ENCODE measurements at places on chromosomes 3 and 15. TPM values are rescaled to one million over a fixed set of nuclear protein-coding genes. Genes with fewer than 3 reads are reported as not detected.
A peak's percentile ranks its signal among the peaks of the same experiment; 100 is the strongest.

GDPGP1 gene
- 16.3 TPM for total RNA-seq

NDUFB4 gene
- total RNA-seq, result 347 TPM

CPNE9 gene
- not detected for total RNA-seq

DNA sequence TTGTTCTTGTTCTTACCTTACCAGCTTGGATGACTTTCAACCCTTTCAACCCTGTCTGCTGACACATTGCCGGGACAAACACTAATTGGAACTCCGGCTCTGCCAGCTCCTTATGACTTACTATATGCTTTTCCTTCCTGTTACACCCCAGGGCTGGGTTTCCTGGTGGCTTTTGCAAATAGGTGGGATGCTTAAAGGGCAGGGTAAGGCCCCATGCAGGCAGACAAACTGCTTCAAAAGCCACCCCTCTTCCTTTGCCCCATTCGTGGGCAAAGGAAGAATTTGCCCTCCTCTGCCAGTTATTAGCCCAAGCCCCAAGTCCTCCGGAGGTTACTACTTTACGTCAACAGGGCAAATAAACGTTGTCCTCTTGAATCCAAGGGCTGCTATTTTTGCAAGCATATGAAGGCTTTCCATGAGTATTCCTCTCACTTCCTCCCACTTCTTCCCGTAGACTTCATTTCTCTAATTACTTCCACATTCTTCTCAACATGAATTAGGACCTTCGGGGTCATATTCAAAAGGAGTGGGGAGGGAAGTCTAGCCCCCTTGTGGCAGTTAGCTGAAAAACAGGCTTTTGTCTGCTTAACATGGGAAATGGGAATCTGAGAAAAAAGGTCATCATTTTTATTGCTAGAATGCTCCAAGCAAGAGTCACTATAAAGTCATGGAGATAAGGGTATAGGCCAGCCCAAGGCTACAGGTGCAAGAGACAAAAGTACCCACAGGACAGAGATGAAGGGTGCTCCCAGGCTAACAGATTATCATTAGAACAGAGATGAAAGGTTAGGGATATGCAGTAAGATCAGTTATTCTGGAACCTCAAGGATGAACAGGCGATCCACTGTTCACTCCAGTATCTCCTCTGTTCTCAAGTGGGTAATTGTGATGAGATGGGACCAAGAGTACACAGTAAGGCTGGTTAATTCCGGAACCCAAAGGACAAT, 56.3 kb upstream of the FSTL1 start:
- DNase-seq, result peak; percentile 48

DNA sequence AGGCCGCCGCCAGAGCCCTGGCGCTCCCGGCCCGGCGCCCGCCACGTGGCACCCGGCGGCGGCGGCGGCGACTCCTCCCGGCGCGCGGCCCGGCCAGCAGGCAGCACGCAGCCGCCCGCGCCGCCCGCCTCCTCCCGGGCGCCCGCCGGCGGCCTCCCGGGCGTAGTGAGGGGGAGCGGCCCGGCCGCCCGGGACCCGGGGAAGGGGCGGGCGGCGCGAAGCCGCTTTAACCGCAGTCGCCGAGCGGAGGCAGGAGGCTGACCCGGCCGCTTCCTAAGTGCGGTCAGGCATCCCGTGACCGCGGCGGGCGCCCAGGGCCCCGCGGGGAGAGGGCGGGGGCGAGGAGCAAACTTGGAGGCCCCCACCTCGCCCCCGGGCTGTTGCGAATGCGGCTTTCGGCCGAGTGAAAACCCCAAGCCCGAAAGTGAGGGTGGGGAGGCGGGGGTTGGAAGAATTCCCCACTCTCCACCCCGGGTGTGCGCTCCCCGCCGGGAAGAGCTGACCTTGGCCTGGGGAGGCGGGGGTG, 1.7 kb upstream of the HES1 start:
- peak; percentile 79 for DNase-seq

- DNase-seq, result no peak
Observed at GRCh38 chr15:95208988-95209387, 977.6 kb downstream of the MCTP2 start.

- no peak for DNase-seq
Observed at GRCh38 chr3:12982619-12983101, 90.6 kb downstream of the IQSEC1 start.

Measured in heart right ventricle (tissue), 16 donors.